ENCODE measurements at places on chromosomes 2 and 18.

DNA sequence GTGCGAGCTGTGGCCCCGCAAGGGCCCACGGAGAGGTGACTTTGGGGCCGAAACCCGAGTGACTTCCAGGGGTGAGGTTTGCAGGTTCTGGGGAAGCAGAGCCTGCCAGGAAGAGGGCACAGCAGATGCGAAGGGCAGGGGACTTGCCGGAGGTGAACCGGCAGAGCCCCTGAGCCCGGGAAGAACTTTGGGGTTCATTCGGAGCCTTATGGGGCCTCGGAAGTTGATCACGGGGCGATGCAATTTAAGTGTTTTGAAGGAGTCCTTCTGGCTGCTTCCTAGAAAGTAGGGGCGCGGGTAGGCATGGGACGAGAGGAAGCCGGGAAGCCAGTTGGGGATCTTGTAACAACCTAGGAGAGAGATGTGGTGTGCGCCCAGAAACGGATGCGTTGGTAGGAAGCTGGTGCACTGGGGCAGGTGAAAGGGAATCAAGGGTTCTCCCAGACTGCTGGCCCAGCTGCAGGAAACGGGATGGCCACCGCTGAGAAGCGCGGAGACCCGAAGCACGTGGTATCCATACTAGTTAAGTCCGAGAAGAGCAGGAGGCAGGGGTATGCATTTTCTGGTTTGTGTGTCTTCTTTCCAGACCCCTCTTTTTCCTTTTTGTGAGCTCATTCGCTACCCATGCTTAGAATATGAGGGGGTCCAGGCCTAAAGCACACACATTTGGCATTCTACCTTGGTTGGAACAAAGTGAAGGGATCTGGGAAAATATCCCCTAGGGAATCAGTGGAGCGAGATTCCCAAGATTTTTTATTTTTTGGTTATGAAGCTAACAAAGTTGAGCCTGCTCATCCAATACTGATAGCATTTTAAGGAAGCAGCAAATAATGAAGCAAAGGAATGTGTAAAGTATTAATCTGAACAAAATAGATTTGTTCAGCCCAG lies 758 bp downstream of the SCLY start:
- peak overlapping the region; percentile 98 for H3K4me3 ChIP-seq
- peak overlapping the region; percentile 90 for H3K27ac ChIP-seq
- peaks cover 38% of the 10 kb centered on the region for H3K4me1 ChIP-seq
- peak; percentile 7 for DNase-seq

DNA sequence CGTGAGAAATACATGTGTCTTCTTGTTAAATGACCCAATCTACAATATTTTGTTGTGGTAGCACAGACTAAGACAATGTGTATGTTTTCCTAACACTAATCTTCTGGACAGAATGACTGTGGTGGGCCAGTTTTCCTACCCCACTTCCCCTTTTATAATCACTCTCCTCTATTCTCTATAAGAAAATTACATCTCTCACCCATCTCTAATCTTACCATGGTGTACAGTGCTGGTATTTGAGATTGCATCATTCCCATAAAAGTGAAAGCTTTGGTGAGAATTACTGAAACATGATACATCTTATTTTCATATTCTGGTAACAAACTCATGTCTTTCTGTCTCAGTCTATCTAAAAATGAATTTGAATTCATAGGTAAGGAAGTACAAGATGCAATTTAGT lies 40.5 kb downstream of the CAVIN2 start:
- no peaks in the 10 kb centered on the region for H3K27me3 ChIP-seq
- no peak overlapping the region for H3K27ac ChIP-seq
- H3K36me3 ChIP-seq: no peaks in the 10 kb centered on the region
- no peak for DNase-seq

GRCh38 chr2:85257970-85258605 lies 69.7 kb downstream of the TGOLN2 start:
- peak overlapping the region; percentile 64 for H3K4me3 ChIP-seq
- peaks cover 76% of the 10 kb centered on the region for H3K4me1 ChIP-seq
- H3K27ac ChIP-seq: peak overlapping the region; percentile 94
- peaks cover 4% of the 10 kb centered on the region for H3K27me3 ChIP-seq

DNA sequence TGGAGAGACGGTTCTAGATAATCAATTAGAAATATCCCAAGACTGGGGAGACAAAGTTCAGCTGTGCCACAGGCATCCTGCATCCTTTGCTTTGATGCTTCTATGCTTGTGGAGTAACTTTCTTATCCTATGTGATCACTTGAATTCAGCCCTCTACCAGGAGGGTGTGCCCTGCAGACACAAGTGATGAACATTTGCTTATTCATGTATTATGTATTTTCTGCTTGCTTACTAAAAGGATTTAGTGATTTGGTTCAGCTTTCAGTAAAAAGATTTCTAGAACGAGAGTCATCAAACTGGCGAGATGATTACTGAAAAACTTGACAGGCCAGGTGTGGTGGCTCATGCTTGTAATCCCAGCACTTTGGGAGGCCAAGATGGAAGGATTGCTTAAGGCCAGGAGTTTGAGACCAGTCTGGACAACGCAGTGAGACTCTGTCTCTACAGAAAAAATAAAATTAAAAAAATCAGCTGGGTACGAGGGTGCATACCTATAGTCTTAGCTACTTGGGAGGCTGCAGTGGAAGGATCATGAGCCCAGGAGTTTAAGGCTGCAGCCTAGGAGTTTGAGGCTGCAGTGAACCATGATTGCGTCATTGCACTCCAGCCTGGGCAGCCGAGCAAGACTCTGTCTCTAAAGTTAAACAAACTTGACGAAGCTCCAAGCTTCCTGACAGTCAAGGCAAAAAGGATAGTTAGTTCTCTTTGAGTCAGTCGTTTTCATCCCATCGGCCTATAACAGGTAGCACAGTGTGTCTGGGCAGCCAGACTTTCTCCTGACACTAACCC lies 13.3 kb downstream of the HK2 start:
- H3K27me3 ChIP-seq: no peaks in the 10 kb centered on the region
- no peaks in the 10 kb centered on the region for H3K36me3 ChIP-seq
- no peak overlapping the region for H3K4me3 ChIP-seq
- no peak for DNase-seq

- no peak overlapping the region for H3K27ac ChIP-seq
- peaks cover 10% of the 10 kb centered on the region for H3K4me1 ChIP-seq
- H3K36me3 ChIP-seq: no peaks in the 10 kb centered on the region
- DNase-seq: no peak
Measured at GRCh38 chr2:10960606-10961489, 49.1 kb downstream of the KCNF1 start.

DNA sequence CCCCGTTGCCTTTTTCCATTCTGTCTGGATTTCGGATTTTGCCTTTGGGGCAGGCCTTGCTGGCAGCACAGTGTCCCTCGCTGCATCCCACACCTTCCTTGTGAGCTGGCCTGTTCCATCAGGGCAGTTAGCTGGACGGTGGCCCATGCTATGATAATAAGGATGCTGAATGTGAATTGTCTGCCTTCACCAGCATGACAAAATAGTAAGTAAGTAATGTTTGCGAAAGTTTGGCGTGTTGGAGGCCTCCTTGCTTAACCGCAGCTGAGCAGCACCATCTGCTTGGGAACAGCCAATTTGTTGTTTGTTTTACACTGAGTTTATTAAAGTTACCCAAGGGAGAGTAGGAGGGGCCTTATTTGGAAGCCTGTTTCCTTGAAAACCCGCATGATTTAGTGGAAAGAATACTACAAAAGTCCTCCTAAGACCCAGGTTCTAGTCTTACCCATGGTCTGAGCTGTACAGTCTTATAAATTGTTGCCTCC lies 469.7 kb upstream of the FANCL start:
- H3K27me3 ChIP-seq: no peaks in the 10 kb centered on the region
- no peak overlapping the region for H3K27ac ChIP-seq
- peaks cover 4% of the 10 kb centered on the region for H3K4me1 ChIP-seq
- no peaks in the 10 kb centered on the region for H3K36me3 ChIP-seq
- H3K4me3 ChIP-seq: no peak overlapping the region

GRCh38 chr2:190804182-190804795 lies 76.3 kb upstream of the GLS start:
- H3K4me3 ChIP-seq: no peak overlapping the region
- H3K27me3 ChIP-seq: no peaks in the 10 kb centered on the region
- no peak for DNase-seq
- peaks cover 9% of the 10 kb centered on the region for H3K4me1 ChIP-seq
- no peak overlapping the region for H3K27ac ChIP-seq

DNA sequence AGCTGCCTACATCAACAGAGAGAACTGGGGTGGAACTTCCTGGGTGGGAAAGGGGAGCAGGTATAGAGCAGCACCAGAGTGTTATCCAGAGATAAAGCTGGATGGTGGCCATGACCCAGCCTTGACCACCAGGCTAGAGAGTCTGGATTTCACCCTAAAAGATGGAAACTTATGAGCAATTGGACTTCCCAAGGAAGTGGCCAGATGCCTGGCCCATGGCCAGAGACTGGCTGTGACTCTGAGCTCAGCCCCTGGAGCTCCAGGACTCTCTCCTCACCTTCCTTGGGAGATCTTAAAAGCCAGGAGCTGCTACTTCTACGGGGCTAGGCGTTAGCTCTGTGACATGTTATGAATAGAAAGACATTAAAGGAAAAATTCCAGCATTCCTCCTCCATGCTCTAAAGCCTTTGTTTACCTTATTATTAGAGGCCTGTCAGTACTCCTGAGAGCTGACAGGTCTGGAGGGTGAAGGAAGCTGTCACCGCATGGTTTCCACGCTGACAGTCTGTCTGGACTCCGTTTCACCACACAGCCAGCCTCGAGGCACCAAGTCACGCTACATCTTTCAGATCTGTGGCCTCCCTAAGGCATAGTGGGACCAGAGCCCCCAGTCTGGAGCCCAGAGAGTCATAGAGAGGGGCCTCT lies 260.0 kb upstream of the SIX2 start:
- H3K27me3 ChIP-seq: no peaks in the 10 kb centered on the region
- H3K27ac ChIP-seq: no peak overlapping the region
- H3K4me3 ChIP-seq: no peak overlapping the region
- peaks cover 9% of the 10 kb centered on the region for H3K4me1 ChIP-seq
- H3K36me3 ChIP-seq: no peaks in the 10 kb centered on the region

DNA sequence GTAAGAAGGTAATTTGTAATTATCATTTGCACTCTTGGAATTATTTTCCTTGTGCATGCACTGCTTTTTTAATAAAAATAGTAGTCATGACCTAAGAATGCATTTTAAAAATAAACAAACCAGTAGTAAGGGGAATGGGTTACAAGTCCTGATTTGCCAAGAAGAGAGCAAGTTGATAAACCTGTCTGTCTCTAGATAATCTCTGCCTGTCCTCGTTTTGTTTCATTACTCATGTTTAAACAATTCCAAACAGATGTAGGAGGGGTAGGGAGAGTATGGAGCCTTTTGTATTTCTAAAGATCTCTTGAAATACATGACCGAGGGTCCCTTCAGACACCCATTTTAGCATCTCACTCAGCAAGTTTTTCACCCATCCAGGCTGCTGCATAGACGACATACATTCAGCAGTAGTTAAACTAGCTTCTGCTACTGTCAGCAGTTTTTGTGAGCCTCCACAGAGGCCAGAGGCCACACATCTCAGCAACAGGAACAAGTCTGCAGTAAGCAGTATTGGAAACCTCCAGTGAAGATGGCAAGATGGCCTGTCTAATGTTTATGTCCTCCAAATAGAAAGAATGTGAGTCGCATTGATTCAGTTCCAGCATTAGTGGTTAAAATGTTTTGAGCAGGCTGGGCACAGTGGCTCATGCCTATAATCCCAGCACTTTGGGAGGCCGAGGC lies 2.3 kb upstream of the EXOC6B start:
- H3K4me1 ChIP-seq: peaks cover 14% of the 10 kb centered on the region
- no peak for DNase-seq
- peaks cover 15% of the 10 kb centered on the region for H3K27me3 ChIP-seq
- H3K36me3 ChIP-seq: no peaks in the 10 kb centered on the region
- H3K27ac ChIP-seq: no peak overlapping the region

GRCh38 chr2:111626865-111627163 lies 257.2 kb downstream of the ANAPC1 start:
- H3K4me1 ChIP-seq: peaks cover 4% of the 10 kb centered on the region
- H3K36me3 ChIP-seq: peaks cover 18% of the 10 kb centered on the region
- no peak overlapping the region for H3K4me3 ChIP-seq
- DNase-seq: no peak

GRCh38 chr2:219207884-219208740 lies 1.5 kb downstream of the ZFAND2B start:
- H3K27me3 ChIP-seq: peaks cover 3% of the 10 kb centered on the region
- no peak for DNase-seq
- peak overlapping the region; percentile 92 for H3K4me3 ChIP-seq
- peaks cover 21% of the 10 kb centered on the region for H3K4me1 ChIP-seq

DNA sequence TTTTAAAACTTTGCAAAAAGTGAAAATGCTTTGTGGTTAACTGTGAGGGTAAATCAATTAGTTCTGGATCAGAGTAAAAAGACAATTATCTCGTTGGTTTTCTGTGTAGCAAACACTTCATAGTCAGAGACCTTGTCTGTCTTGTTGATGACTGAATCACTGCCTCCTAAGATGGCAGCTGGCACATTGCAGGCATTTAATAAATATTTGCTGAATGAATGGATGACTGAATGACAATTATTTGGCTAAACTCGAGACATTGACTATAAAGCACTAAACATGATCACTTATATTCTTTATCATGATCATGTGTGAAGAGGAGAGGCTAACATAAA lies 96.2 kb downstream of the MAIP1 start:
- no peaks in the 10 kb centered on the region for H3K27me3 ChIP-seq
- no peak overlapping the region for H3K4me3 ChIP-seq
- H3K4me1 ChIP-seq: no peaks in the 10 kb centered on the region
- H3K27ac ChIP-seq: no peak overlapping the region

GRCh38 chr2:147425437-147426029 lies 419.3 kb upstream of the ACVR2A start:
- H3K27ac ChIP-seq: no peak overlapping the region
- H3K36me3 ChIP-seq: peaks cover 3% of the 10 kb centered on the region
- DNase-seq: no peak
- H3K4me3 ChIP-seq: no peak overlapping the region
- no peaks in the 10 kb centered on the region for H3K27me3 ChIP-seq

GRCh38 chr18:4333043-4333442 lies 122.1 kb downstream of the DLGAP1 start:
- no peaks in the 10 kb centered on the region for H3K4me1 ChIP-seq
- DNase-seq: no peak
- no peak overlapping the region for H3K27ac ChIP-seq
- H3K36me3 ChIP-seq: no peaks in the 10 kb centered on the region

- peaks cover 8% of the 10 kb centered on the region for H3K36me3 ChIP-seq
- no peak overlapping the region for H3K4me3 ChIP-seq
- DNase-seq: no peak
Measured at GRCh38 chr18:36083729-36084128, 16.4 kb upstream of the RPRD1A start.

GRCh38 chr2:66555091-66555490 lies 120.2 kb downstream of the MEIS1 start:
- no peak for DNase-seq
- peaks cover 3% of the 10 kb centered on the region for H3K4me1 ChIP-seq
- H3K4me3 ChIP-seq: no peak overlapping the region
- H3K27ac ChIP-seq: no peak overlapping the region

- DNase-seq: no peak
- no peak overlapping the region for H3K4me3 ChIP-seq
- H3K4me1 ChIP-seq: no peaks in the 10 kb centered on the region
Measured at GRCh38 chr18:54296062-54296461, 26.7 kb downstream of the POLI start.

DNA sequence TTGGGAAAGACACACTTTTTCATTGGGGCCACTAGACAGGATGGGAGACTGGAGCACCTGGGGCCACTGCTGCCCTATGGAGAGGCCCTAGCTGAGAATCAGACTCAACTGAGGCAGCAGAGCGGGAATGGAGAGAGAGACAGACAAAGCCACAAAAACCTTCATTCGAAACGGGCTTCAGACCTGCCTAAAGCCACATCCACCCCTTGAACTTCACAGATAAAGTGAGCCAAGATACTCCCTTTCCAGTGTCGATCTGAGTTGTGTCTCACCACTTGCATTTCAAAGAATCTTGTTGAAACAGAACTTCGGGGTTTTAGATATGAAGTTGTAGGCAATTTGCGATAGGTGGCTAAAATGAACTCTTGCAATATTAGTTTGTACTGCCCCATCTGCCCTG lies 11.3 kb upstream of the LDLRAD4 start:
- peaks cover 16% of the 10 kb centered on the region for H3K27me3 ChIP-seq
- no peak for DNase-seq
- no peaks in the 10 kb centered on the region for H3K36me3 ChIP-seq
- H3K27ac ChIP-seq: no peak overlapping the region
